Activated T-helper 1 cell treated with anti-CD3 and anti-CD28 coated beads, Interleukin-2, amount 50 U/mL, for 16 hours (primary cell): ENCODE measurements at places on chromosomes 11 and 22.

- DNase-seq, result no peak
Measured at GRCh38 chr11:47564933-47565339, 463 bp upstream of the PTPMT1 start.

GRCh38 chr11:19812710-19813109, 100.1 kb downstream of the NAV2 start:
- no peak for DNase-seq

- no peak for DNase-seq
Measured at GRCh38 chr11:132256528-132257279, 886.3 kb downstream of the NTM start.

DNA sequence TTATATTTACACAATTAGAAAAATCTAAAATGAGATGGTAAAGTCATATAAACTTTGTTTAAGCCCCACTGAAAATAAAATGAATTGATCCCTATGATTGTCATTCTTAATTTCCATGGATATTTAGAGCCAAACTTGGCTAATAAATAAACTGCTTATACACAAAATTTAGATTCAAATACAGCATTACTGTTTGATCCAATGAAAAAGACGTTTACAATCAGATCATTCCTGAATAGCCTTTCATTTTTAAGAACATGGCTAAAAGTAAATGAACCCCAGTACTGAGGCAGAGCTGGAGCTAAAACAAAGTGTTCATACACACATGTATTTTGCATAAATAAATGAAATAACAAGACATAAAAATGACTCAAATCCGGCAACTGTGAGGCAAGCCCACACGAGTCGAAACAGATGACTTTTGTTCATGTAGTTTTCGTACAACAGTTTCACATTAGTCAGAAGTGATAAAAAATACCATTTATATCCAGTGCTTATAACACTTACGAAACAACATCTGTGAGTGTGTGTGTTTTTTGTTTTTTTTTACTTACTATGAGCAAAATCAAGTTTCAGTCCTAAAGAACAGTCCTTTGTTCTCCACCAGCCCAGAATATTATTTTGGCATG, 386.5 kb downstream of the SOX6 start:
- no peak for DNase-seq

- DNase-seq, result no peak
Measured at GRCh38 chr11:34166806-34167740, 61.6 kb downstream of the NAT10 start.

DNA sequence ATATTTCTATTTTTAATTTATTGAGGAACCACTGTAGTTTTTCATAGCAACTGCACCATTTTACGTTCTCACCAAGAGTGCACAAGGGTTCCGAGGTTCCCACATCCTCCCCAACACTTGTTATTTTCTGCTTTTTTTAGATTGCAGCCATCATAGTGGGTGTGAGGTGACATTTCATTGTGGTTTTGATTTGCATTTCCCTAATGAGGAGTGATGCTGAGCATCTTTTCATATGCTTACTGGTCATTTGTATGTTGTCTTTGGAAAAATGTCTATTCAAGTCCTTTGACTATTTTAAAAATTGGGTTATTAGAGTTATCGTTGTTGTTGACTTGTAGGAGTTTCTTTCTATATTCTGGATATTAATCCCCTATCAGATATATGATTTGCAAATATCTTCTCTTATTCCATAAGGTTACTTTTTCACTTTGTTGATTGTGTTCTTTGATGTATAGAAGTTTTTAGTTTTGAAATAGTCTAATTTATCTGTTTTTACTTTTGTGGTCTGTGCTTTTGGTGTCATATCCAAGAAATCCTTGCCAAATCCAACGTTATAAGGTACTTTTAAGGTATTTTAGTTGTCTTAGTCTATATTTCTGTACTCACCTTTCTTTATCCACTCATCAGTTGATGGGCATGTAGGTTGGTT, 9.0 kb downstream of the NEAT1 start:
- no peak for DNase-seq

GRCh38 chr11:126426820-126427749, 71.6 kb downstream of the ST3GAL4 start:
- no peak for DNase-seq

DNA sequence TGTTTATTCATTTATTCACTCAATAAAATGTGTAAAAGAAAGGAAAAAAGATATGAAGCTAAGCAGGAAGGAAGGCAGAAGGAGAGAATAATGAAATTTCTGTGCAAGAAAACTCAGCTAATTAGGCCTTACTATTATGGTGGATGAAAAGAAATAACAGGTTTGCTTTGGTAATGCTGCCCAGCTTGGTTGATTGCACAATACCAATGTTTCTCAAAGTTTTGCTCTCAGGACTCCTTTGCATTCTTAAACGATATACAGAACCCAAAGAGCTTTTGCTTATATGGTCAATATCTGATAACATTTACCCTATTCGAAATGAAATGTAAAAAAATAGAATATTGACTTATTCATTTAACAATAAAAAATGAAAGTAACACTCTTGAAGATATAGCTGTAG, 7.3 kb upstream of the CTSC start:
- DNase-seq, result no peak

DNA sequence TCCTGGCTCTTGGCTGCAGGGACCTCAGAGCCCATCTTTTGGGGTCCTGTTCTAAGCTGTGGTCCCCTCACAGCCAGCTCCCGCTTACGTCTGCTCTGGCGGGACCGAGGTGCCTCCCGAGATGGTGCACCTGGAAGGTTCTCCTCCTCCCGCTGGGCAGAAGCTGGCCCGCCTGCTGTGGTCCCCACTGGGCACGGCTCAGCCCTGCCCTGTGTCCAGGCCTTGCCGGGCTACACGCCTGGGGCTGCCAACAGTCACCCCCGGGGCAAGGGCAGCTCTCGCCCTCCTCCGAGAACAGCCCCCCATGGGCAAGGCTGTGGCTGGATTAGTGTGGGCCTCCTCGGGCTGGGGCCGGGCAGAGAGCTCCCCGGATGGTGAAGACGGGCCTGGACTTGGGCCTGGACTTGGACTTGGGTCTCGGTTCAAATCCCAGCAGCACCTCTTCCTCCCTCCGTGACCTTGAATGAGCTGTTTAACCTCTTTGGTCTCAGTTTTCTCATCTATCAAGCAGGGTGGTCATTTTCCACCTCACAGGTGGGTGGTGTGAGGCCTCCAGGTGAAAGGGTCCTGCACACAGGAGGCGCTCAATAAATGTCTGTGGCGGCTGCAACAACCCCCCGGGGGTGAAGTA, 998 bp downstream of the BAIAP2L2 start:
- DNase-seq, result no peak

- DNase-seq, result no peak
Measured at GRCh38 chr11:130580891-130581492, 132.5 kb downstream of the ADAMTS15 start.

- no peak for DNase-seq
Measured at GRCh38 chr11:71491940-71492339, 35.1 kb upstream of the KRTAP5-7 start.

DNA sequence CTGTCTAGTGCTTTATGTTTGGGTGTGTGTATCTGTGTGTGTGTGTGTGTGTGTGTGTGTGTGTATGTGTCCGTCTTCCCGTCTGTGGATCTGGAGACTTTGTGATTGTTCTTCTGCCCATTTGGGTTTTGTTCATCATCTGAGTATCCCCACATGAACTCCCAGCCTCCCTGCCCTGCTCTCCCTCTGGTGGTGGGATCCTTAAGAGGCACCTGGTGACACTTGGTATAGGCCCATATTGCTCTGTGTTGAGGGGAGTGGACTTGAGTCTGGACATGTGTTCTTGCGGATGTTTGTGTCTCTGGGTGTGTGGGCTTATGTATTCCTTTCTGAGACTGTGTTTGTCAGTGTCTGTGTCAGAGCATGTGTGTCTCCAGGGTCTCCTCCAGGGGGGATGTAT, 15.3 kb downstream of the RCOR2 start:
- DNase-seq, result no peak

DNA sequence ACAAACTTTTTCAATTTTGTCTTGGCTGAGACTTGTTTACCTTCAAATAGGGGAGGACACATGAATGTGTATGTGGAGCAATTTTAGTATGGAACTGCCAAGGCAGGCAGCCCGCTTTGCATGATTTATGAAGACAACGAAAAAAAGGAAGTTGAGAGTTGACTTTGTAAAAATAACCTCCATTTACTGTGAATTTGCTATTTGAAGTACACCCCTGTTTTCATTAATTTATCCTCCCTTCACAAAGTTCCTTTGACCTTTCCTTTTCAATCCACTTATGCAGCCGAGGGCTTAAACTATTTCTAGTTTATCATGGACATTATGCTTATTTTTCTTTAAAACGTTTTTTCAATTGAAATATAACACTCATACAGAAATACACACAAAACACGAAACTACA, 369.6 kb upstream of the CADM1 start:
- no peak for DNase-seq

- DNase-seq, result no peak
Measured at GRCh38 chr11:73414977-73415651, 38.9 kb downstream of the RELT start.

- DNase-seq, result no peak
Measured at GRCh38 chr11:127247261-127247851, 246.8 kb upstream of the KIRREL3 start.

GRCh38 chr11:84215672-84216071, 929.5 kb upstream of the CCDC90B start:
- DNase-seq, result no peak
